ENCODE measurements at places on chromosomes 6 and 20. TPM values are rescaled to one million over a fixed set of nuclear protein-coding genes. Genes with fewer than 3 reads are reported as not detected.

PHF1 gene
- total RNA-seq: 30.0 TPM

IMPG1 gene
- not detected for total RNA-seq

CBLN4 gene
- not detected for total RNA-seq

EPHA7 gene
- 0.07 TPM for total RNA-seq

ABHD16A gene
- total RNA-seq: 50.4 TPM

CPXM1 gene
- total RNA-seq: 0.33 TPM

SGK2 gene
- 0.73 TPM for total RNA-seq

UBE2C gene
- 7.9 TPM for total RNA-seq

C20orf141 gene
- not detected for total RNA-seq

HLA-DOA gene
- not detected for total RNA-seq
